Stimulated activated CD4-positive, alpha-beta T cell treated with anti-CD3 and anti-CD28 coated beads, Interleukin-12 subunit alpha, Interleukin-12 subunit beta, amount 100 ng/mL, for 4 hours (primary cell): ENCODE measurements at places on chromosomes 7 and 10.
A peak's percentile ranks its signal among the peaks of the same experiment; 100 is the strongest.

DNA sequence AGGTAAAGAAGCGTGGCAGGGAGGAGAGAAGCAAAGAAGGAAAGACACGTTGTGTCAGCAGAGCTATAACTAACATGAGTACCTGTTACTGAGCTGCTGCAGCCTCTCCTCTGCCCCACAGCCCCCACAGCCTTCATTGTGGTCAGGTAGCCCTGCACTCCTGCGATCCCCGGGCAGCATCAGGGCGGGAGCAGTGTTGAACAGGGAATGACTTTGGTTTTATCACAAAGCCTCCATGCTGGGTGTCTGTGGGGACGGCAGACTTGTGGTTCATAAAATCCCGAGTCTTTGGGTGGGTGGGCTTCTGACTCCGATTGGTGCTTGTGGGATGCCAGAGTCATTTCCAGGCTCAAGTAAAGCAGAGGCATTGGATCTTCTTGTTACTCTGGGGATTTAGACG, 14.8 kb upstream of the PRKAG2 start:
- DNase-seq = no peak

- DNase-seq = no peak
Observed at GRCh38 chr7:55509322-55509721, 63.0 kb downstream of the VOPP1 start.

DNA sequence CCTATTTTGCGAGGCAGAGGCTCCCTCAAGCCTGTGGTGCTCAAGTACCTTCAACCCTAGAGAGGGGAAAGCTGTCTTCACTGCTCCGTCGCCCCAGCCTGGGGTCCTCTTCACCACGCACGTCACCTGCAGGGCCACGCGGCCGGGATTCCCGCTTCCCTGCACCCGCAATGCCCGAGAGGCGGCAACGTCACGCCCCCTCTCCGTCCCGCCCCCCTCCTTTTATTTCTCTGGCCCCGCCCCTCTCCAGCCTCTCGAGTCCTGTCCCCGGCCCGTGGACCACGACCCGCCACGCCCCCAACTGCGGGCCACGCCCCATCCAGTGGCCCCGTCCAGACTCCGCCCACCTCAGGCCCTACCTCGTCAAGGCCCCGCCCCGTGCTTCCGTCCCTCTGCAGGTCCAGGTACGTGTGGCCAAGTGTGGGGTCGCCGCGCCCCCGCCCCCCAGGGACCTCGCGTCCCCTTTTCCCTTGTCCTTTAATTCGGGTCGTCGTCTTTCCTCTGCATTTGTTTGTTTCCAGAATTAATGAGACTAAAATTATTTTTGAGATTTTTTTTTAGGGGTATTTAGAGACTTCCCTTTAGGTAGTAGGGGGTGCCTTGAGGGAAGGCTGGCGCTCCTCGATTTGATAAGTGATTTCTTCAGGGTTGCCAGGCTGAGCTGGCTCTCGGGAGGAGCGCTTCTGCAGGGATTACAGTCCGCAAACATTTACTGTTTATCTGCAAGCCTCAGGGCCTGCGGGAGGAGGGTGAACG, 69.8 kb upstream of the BAIAP2L1 start:
- peak; percentile 15 for DNase-seq

- DNase-seq = no peak
Observed at GRCh38 chr7:134910214-134910890, 76.0 kb upstream of the AGBL3 start.

DNA sequence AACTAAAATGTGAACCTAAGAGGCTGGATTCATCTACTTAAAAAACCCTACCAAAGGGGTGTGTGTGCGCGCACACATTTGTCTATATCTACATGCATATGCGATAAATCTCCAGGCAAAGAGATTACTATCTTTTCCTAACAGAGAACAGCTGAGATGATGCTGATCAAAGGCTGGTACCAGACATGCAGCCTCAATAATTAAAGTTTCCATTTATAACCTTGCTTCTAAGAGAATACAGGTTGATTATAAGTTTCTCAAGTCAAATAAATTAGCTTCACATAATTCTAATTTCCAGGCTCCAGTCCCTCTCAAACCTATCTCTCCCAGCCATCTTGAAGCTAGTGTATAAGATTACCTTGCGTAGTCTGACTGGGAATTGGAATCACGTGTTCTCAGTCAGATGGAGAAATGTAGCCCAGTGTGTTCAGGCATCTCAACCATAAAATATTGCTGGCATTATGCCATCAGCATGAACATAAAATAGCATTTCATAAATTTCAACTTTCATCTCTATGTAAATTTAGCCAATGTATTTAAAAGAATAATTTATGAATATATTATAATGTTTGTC, 1062.0 kb downstream of the XPNPEP1 start:
- DNase-seq = no peak

DNA sequence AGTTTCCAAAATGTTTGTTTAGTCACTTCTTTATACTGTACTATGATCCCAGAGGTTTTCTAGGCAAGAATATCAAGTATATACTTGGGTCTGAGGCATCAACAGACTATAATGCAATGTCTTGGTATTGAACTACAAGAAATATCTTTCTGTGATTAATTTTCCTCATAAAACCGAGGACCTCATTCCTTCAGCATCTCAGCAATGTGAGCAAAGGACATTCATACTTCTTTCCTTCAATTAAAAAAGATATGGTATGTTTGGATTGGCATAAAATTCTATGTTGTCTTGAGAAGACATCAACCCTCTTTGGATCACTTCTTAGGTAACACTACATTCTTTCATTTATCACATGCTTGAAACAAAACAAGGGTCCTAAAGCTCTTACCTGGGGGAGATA, 524.5 kb downstream of the PHTF2 start:
- DNase-seq = no peak

DNA sequence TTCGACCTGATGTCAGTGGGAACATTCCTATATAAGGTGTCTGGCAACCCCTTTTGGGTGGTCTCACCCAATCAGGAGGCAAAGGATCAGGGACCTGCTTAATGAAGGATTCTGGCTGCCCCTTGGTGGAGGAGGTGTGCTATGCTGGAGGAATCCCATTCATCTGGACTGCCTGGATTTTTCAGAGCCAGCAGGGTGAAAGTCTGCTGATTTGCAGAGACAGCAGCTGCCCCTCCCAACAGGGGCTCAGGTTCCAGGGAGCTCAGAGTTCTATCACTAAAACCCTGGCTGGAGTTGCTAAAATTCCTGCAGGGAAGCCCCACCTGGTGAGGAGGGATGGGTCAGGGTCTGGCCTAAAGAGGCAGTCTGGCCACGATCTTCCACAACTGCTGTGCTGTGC, 398.5 kb upstream of the CNTNAP2 start:
- no peak for DNase-seq

GRCh38 chr7:98322331-98323270, 41.1 kb downstream of the BRI3 start:
- DNase-seq = no peak

DNA sequence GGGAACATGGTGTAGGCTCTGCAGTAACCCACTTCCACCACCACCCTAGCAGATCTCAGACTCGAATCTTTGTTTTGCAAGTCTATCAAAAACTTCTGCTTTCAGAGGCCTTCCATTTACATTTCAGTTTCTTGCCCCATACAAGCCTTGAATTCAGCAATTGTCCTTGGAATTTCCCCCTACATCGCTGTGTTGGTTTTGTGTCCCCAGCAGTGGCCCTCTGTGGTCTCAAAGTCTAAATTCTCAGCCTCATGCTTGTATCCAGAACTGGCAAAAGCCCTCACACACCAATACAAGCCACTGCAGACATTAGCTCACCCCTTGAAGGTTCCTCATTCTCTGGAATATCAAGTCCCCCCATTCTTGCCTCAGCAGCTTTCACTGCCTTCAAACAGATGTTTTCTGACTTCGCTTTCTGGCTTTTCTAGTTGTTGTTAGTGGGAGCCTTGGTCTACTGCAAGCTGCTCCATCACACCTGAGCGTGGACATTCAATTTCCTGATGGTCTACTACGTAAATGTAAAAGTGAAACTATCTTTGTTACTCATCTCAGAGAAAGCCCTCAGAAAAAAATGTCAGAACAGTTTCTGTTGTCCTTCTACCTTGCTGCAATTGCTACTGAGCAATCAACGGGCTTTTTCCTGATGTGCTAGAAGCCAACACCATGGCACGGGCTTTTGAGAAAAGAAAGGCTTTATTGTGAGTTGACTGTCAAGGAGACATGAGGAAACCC, 1.8 kb upstream of the NUB1 start:
- no peak for DNase-seq

- DNase-seq = no peak
Observed at GRCh38 chr7:92798517-92799249, 37.7 kb downstream of the CDK6 start.

- no peak for DNase-seq
Observed at GRCh38 chr10:27724287-27724686, 21.3 kb downstream of the MKX start.

- no peak for DNase-seq
Observed at GRCh38 chr7:156604836-156605695, 35.5 kb upstream of the RNF32 start.

- DNase-seq = no peak
Observed at GRCh38 chr7:4700577-4701235, 18.6 kb downstream of the FOXK1 start.
